ENCODE measurements at places on chromosomes 5 and 9.

DNA sequence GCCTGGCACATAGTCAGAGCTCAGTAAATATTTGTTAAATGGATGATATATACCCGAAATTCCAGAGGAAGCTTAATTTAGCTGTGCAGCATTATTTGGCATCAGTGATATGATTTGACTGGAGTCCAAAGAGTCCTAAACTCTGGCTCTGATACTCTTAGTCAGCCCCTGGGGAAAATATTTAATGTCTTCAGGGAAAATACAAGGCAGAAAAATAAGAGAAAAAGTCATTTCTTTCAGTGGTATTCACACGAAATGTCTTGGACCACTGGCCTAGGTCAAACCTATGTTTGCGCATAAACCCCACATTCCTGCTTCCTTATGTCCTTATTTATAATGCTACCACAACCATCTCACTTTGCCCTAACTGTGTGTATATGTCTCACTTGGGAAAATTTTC is 23.8 kb downstream of the GLRA1 start:
- no peak for DNase-seq

DNA sequence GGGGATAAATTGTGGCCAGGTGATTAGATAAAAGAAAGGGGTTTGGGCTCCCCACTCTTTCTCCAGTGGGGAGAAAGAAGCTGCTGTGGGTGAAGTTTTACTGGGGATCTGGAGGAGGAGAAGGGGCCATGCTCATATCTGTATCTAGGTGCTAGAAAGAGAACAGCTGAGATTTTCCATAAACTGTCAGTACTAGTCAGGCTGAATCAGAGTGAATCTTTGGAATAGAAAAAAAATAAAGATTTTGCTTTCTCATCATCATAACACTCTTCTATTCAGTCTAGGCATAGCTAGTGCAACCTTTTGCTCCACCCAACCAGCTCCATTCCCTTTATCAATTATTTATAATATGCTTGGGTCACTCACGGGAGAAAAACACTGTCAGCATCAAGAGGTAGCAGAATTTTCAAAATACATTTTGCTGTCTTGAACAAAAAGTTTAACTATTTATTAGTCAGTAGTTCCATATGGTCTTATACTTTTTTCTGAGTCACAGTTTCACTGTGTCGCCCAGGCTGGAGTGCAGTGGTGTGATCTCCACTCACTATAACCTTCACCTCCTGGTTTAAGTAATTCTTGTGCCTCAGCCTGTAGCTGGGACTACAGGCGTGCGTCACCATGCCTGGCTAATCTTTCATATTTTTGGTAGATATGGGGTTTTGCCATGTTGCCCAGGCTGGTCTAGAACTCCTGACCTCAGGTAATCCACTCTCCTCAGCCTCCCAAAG is 21.3 kb upstream of the ERMP1 start:
- DNase-seq: no peak

DNA sequence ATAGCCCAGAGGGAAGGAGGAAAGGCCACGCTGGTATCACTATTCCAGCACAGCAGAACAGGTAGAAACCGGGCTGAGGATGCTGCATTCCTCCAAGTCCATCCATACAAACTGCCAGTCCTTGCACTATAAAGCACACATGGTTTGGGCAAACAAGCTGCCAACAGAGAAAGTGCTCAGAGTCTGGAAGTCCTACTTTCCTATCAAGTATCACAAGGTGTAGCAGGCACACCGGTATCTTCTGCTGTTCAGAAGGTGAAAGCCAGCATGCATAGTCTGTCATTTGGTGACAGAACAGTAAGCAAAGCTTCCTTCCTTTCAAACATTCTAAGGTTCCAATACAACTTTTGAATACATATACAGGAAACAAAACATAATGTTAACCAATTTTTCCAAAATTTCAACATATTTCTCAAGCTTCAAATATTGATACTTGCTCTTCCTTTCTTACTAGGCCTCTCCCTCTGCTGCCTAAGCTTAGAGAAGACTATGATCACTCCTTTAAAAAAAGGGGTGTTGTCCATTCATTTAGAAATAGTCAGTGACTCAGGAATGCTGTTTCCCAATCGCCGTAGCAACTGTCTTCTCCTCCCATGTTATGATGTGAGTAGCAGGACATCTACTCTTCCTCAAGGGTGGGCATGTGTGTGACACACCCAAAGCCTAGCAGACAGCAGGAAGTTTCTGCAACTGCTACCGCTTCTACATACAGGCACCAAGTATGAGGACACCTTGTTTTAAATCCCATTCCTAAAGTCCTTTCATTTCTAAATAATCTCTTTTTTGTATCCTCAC is 14.7 kb downstream of the DIAPH1 start:
- no peak for DNase-seq

DNA sequence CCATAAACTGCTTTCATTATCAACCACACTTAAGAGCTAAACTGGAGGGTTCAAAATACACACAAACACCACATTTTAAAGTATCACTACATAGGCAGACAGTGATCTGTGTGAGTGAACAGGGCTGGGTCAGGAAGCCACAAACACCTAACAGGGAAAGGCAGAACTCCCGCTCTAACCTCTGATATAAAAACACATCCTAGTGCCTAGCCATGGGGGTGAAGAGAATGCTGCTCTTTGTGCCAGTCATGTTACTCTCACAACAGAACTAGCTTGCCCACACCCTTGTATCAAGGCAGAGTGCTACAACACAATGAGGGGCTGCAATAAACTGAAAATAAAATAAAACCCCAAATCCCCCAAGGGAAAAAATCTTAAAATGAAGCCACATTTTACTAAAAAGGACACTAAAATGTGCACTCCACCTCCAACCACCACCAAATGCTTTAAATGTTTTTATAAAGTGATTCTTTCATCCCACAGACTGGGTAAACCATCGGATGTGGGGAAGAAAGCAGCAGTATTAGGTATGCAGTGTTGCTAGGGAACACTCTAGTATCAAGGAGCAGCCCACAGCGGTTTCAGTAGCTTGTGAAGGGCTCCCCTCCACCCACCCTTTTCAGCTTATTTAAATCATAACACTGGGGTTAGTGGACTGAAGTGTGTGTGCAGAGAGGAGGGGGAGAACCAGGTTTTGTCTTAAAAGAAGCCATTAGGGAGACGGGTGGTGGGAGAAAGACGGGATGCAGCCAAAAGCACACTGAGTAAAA is 64.5 kb downstream of the TMEM161B start:
- no peak for DNase-seq

DNA sequence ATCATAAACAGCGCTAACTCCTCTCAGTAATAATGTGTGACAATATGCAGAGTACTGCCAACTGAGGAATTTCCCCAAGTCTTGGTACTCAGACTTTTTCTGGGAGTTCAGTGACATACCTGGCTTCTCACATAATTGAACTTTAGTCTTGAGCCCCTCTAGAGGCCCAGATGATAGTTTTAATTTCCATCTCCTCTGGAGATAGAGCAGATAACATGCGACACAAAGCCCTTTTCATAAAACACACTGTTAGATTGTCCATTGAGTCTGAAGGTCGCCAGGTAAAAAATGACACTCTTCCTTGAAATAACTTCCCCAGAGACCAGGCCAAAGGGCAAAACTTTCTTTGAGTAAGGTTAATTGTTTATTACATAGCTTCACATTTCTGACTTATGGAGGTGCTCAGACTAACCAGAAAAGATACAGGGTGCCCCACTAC is 476.0 kb downstream of the RASEF start:
- no peak for DNase-seq

DNA sequence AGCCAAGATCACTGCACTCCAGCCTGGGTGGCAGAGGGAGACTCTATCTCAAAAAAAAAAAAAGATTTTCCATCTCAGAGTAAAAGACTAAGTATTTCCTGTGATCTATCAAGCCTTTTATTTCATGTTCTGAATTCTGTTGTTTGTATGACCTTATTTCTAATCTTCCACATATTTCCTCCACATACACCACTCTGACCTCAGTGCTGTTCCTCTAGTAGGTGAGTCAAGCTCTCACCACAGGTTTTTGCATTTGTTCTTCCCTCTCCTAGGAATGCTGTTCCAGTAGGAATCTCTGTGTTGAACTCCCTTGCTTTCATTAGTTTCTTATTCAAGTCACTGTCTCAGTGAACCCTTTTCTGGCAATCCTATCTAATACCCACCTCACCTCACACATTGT is 68.1 kb downstream of the INVS start:
- no peak for DNase-seq

DNA sequence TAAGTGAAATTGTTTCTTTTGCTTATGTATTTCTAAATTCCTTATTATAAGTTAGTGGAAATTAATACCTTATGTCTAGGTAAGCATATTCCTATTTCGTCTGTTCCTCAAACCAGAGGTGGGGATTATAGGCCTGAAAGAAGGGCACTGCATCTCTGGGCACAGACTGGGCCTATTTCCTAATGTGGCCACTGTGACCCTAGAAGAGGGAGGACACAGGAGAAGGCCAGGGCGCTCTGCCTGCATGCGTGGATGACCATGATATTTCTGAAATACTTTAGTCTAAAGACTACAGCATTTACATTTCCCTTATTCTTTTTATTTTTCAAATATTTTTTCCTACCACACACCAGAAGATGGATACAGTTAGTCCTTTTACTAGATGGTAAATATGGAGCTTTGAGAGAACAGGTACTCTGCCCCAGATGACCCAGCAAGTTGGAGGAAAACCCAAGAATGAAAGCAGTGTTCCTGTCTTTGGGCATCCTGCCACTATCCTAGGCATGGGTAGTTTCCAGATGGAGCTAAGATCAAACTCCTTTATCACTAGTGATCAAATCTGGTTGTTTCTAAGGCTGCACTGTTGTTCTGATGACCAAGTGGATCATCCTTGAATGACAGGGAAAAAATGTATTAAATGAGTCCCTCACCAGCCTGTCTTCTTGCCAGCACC is 27.8 kb downstream of the RUSC2 start:
- DNase-seq: no peak

DNA sequence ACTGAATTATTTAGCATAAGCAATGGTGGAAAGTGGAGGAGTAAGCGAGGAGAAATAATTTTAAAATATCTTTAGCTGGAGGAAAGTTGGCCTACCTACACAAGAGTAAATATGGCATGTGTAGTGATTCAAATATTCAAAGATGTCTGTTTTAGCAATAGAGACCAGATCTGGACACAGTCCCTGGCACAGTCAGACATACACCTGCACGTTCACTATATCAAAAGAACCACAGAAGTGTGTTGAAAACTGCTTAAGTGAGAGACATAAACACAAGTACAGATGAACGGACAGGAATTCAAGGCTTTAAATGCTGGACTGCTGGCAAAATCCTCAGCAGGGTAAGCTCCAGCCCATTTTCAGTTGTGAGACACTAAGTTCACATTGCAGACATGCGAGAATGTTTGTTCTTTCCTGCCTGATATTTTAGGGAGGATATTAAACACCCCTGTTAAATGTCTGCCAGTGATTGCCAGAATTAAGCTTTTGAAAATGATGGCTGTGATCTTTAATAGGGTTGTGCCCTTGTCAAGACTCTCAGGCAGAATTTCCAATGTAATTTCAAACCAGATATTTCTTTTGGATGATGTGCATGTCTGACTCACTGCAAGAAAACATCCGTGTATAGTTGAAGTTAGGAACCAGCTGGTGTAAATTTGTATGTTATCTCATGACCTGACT is 810.6 kb downstream of the TLE4 start:
- no peak for DNase-seq

DNA sequence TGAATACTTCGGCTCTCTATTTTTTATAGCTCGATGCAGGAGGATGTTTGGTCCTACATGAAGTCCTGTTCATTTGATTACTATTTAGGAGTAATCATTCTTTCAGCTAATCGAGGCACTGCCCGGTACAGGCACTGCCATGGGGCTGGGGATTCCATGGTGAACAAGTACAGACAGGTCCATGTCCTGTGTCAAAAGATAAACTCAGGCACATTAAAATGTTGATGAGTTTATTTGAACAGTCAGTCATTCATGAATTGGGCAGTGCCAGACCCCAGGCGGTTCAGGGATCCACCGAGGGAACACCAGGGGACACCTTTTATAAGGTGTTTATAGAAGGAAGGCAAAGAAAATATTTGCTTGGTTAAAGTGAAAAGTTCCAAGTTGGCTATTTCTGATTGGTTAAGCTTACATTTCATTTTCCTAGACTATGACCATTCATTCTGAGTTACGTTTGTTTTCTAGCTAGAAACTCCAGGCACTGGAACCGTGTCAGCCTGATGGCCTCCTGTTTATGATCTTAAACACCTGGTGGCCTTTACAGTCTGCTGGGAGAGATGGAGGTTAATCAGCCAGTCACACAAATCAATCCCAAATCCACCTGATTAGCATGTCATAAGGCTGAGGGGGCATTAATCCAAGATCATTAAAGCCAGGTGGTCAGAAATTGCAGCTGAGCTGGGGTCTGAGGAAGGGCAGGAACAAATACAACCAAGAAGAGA is 47.0 kb upstream of the TDRD7 start:
- no peak for DNase-seq

DNA sequence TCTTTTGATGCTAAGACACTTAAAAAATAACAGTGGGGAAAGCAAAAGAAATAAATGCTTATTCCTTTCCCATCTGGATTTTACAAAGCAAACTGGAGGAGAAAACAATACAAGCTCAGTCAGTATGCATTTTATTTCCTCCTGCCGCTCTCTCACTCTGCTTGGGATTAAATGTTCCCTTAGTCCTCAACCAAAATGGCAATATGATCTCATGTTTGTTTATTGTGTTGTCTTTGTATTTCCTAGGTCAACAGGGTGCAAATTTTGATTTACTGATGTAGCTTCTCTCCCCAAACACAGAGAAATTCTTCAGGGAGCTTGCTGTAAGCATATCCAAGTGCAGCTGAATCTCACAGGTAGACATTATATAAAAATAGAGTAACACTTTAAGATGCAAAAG is 92.1 kb upstream of the ERBIN start:
- no peak for DNase-seq

DNA sequence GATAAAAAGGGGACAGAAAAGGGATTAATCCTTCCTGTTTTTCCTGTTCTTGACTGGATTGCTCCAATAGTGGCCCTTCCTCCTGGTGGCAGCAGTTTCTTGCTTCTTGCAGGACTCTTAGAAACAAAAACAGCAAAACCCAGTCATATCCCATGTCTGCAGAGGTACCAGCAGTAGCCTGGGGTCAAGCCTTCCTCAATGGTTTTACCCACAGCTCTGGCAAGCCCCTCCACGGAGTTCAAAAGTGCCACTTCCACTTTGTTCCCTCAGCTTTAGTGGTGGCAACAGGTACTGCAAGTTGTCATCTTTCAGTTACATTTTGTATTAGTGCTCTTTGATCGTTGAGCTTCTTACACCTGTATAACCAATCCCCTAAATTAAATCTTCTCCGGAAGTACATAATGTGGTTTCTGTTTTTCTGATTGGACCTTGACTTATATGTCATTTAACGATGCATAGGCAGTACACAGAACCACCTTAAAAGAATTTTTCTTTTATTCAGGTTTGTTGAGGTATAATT is 8.7 kb upstream of the RANBP6 start:
- no peak for DNase-seq

GRCh38 chr5:131589510-131590348 is 45.3 kb downstream of the RAPGEF6 start:
- no peak for DNase-seq

Data from stimulated activated CD8-positive, alpha-beta memory T cell treated with anti-CD3 and anti-CD28 coated beads, Interleukin-4, amount 100 ng/mL, for 24 hours (primary cell).